Endothelial cell (in vitro differentiated cells): ENCODE measurements at places on chromosomes 3 and 15. TPM values are rescaled to one million over a fixed set of nuclear protein-coding genes. Genes with fewer than 3 reads are reported as not detected.

DNA sequence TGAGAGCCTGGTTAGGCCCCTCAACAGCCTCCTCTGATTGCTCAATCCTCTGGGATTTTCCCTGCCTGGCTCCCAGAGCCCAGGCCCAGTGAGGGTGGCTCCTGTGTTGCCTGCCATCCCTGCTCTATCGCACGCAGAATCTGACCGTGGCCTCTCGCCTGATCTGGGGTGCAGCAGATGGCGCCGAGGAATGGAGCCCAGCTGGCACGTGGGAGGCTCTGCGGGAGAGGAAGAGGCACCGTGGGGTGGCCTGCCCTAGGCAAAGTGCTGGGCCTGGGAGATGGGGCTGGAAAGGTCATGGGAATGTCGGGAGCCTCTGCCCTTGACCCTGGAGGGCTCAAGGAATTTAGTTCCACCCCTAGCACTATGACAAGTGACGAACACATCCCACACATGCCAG is 10.3 kb downstream of the SV2B start:
- H3K4me1 ChIP-seq: peaks cover 6% of the 10 kb centered on the region
- no peak overlapping the region for H3K27ac ChIP-seq

Gene SLC12A1
- total RNA-seq: not detected

DNA sequence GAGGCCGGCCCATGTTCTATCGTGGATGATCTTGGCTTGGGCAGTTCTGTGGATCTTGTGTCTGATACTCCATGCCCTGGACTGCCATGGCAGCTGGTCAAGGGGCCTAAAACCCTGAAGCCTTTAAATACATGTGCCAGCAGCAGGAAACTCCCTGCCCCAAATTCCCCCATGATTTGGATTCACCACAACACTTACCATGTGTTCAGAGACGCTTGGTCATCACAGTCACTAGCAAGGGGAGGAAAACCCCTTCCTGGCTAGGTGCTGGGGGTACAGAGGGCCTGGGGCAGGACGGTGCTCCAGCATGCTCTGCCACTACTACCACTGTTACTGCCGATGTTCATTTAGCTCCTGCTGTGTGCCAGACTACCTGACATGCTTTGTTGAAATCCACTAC is 94.4 kb downstream of the DNAJB8 start:
- peaks cover 2% of the 10 kb centered on the region for H3K27me3 ChIP-seq
- H3K36me3 ChIP-seq: peaks cover 3% of the 10 kb centered on the region
- H3K4me3 ChIP-seq: no peak overlapping the region
- no peak for DNase-seq
- H3K27ac ChIP-seq: no peak overlapping the region
- H3K4me1 ChIP-seq: peaks cover 6% of the 10 kb centered on the region

DNA sequence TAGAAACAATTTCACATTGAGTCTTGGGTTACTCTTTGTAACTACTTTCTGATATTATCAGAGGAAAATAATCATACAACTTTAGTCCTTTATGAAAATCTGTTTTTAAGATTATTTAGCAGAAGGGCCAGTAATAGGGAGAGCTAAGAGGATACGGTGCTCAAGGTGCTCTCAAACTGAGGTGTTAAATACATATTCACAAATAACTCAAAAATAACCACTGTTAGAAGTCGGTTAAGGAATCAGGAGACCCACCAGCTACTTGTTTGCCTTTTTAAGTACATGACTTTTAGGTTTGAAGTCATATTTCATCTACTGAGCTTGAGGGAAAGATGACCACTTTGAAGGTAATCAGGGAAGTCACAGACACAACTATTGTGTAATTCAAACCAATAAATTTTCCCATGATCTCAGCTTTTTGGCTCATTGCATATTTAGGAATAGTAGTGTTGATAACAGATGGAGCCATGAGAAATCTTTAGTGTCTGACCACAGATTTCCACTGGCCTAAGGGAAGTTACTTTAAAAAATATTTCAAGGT is 1.4 kb upstream of the RSRC1 start:
- peaks cover 37% of the 10 kb centered on the region for H3K4me1 ChIP-seq
- H3K27ac ChIP-seq: no peak overlapping the region
- no peak for DNase-seq
- H3K4me3 ChIP-seq: no peak overlapping the region

DNA sequence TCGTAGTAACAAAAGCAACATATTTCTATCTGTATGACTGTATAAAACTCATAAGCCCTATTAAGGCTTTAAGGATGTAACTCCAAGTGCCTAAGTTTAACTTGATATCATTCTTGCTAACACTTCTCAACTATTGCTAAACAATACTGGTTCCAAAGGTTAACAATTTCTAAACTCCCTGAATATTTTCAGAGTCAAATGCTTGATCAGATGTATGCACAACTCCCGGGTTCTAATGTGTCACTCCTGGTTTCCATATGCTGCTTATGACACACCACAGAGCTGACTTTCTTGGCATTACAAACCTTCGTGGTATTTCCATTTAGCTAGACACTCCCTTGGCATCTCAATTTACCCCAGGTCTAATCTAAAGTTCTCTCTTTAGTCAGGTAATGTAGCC is 26.3 kb downstream of the DZIP1L start:
- no peaks in the 10 kb centered on the region for H3K27me3 ChIP-seq
- no peak overlapping the region for H3K4me3 ChIP-seq
- H3K27ac ChIP-seq: no peak overlapping the region
- H3K36me3 ChIP-seq: peaks cover 26% of the 10 kb centered on the region

DNA sequence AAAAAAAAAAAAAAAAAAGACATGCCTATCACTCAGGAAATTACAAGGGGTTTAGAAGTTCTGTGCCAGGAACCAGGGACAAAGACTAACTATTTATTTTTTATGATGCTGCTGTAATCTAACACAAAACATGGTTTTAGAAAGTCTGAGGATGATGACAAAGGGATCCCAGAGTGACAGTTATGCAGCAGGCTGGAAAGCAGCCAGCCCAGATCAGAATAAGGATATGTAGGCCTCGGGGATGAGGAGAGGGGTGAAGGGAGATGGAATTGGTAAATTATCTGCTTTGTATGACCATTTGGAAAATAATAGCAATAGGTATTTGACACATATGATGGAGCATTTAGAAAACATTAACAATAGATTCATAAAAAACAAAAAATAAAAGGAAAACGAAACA is 34.1 kb upstream of the NMD3 start:
- H3K27me3 ChIP-seq: peaks cover 1% of the 10 kb centered on the region
- no peak for DNase-seq
- no peaks in the 10 kb centered on the region for H3K36me3 ChIP-seq
- no peaks in the 10 kb centered on the region for H3K4me1 ChIP-seq
- H3K4me3 ChIP-seq: no peak overlapping the region

DNA sequence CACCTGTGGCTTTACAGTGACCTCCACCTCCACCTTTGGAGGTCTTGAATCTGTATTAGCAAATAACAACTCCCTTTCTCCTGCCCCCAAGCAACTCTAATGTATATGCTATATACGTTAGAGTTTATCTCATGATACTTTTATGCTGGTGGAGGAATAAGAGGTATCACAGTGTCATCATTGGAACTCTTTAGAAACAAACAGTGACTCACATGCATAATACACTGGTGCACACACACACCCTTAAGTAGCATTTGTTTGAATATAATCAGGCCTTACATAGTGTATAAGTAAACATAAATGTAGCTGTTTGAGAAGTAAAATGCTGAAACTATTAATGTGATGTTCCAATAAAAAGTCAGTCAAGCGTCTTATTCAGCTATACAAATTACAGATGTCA is 280.2 kb upstream of the C2CD4B start:
- no peak overlapping the region for H3K27ac ChIP-seq
- H3K4me1 ChIP-seq: no peaks in the 10 kb centered on the region
- no peaks in the 10 kb centered on the region for H3K36me3 ChIP-seq
- H3K27me3 ChIP-seq: peaks cover 4% of the 10 kb centered on the region

GRCh38 chr3:135000465-135000864 is 205.4 kb downstream of the EPHB1 start:
- DNase-seq: no peak
- no peak overlapping the region for H3K4me3 ChIP-seq
- H3K36me3 ChIP-seq: no peaks in the 10 kb centered on the region
- H3K27me3 ChIP-seq: peaks cover 3% of the 10 kb centered on the region
- no peak overlapping the region for H3K27ac ChIP-seq

Gene GOLGA6B
- total RNA-seq: not detected

DNA sequence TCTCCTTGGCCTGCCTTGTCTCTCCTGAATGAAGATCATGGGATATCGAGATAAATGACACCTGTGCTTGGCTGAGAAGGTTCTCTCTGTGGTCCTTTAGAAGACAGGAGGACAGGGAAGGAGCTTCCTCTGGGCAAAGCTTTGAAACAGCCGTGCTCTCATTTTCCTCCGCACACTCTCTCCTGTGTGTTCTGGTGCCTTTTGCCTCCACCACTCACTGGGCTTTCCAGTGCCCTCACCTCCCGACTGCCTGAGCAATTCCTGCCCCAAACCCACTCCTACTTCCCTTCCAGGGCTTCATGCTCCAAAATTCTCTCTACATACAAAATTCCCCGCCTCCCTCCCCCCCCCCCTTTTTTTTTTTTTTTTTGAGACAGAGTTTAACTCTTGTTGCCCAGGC is 32.3 kb downstream of the UPK1B start:
- H3K4me3 ChIP-seq: no peak overlapping the region
- H3K27me3 ChIP-seq: peaks cover 4% of the 10 kb centered on the region

GRCh38 chr3:173617490-173617889 is 219.9 kb downstream of the NLGN1 start:
- H3K27ac ChIP-seq: no peak overlapping the region
- H3K4me1 ChIP-seq: no peaks in the 10 kb centered on the region
- H3K27me3 ChIP-seq: peaks cover 2% of the 10 kb centered on the region
- no peaks in the 10 kb centered on the region for H3K36me3 ChIP-seq
- no peak for DNase-seq

Gene WDR49
- total RNA-seq: 1.8 TPM

- H3K27ac ChIP-seq: no peak overlapping the region
- H3K4me1 ChIP-seq: peaks cover 3% of the 10 kb centered on the region
- DNase-seq: no peak
- no peaks in the 10 kb centered on the region for H3K36me3 ChIP-seq
These were observed 1.7 kb upstream of the NME9 start for GRCh38 chr3:138331143-138331894.

Gene CCDC13
- 0.41 TPM for total RNA-seq
